ENCODE measurements at places on chromosomes 1 and 21.

DNA sequence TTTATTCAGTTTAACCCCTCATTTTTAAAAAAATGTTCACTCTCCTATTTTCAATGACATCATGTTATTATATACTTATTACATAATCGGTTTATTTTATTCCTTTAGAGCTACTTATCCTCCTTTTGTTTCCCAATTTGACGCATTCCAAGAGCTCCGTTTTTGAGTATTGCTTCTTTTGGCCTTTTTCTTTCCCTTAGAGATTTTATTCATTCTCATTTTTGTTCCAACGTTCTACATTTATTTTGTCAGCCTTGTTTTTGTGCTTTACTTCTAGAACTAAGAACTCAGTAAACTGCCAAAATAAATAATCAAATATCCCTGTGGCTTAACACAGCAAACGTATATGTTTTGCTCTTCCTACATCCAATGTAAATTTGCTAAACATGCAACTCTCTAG, 769.1 kb downstream of the NCAM2 start:
- DNase-seq, result no peak

- no peak for DNase-seq
These were observed 646 bp downstream of the MAPKAPK2 start for GRCh38 chr1:206685334-206685768.

- no peak for DNase-seq
These were observed 106.4 kb downstream of the KAZN start for GRCh38 chr1:14704846-14705245.

DNA sequence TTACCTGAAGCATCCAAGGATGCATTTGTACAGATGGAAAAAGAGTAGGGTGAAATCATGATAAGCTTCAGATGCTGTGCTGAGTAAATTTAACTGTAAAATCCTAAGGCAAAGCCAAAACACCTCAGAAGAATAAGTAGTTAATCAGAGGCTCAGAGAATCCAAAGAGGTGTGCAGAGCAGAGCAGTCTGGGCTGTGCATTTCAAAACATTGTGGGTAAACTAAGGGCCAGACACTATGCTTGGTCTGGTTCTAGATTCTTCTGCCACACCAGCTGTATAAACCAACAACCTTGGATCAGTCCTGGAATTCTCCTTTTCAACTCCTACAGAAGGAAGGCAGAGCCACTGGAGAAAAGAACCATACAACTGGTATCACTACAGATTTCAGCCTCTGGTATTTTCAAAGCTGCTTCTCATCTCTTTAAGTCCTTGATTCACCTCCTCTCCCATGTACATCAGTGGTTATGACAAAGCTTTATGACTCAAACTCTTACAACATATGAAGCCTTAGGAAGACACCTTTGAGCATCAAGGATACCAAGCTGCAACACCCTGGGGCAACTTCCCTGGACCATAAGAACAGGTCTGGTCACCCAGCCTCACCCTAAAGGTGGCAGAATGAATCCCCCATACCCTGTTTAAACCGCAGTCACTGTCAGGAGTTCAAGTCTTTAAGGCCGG, 11.6 kb upstream of the HIPK1 start:
- no peak for DNase-seq

DNA sequence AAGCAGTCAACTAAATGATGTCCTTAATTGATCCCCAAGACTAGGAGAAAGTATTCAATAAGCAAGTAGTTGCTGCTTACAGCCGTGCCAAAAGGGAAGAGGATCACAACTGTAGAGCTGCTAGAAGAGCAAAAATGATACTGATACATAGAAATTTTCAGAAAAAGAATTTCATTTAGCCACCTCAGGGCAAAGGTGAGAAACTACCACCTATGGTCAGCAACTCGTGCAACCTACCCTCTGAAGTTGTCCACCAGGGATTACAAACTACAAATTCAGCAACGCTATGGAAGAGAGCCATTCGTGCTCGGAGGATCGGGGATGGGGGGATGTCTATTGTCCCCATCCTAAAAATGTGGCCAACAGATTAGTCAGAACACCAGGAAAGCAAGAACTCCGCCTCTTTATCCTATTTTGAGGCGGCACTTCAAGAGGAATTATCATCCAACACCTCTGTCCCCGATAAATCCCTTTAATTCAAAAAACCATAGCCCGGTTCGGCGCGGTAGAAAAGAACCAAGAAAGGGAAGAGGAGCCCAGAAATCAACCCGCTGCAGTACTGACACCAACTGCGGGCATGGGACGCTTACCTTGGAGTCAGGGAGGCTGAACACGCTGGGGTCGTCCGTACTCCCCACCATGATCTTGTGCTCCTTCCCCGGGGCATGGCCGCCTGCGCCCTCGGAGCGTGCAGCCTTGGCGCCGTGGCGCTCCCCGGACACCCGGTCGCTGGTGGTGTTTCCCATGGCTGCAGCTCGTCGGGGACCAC, 687 bp downstream of the PRKAB2 start:
- no peak for DNase-seq

DNA sequence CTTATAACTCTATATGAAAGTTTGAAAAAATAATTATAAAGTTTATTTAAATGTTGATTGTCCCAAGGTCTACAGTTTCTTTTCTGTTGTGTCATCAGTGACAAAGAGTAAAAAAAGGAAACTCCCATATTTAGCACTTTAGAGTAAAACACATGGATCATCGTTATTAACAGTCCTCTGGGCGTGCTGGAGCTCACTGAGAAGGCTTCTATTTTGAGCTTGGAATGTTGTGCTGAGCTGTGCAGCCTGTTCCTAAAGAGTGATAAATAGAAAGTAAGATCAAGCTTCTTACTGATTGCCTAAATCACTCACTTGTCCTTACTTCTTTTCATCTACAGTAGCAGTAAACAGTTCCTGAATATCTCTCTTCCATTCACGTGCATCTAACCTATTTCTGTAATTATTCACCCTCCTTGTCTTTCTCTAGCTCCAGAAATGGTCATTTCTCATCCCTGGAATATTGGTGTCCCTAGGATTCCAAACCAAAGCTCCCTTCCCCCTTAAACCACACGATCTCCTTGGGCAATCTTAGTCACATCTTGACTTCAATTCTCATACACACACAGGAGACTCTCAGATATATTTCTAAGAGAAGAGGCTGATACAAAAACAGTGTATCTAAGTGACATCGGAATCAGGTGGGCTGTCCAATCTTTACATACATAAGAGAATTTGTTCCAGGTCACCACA, 11.9 kb downstream of the GBP5 start:
- DNase-seq, result no peak
